CD4-positive, alpha-beta memory T cell (primary cell): ENCODE measurements at places on chromosomes 3 and 15.

- no peak for DNase-seq
Measured at GRCh38 chr15:60390871-60391501, 6.8 kb downstream of the ANXA2 start.

- DNase-seq = no peak
Measured at GRCh38 chr3:28841441-28841840, 439.4 kb upstream of the RBMS3 start.

DNA sequence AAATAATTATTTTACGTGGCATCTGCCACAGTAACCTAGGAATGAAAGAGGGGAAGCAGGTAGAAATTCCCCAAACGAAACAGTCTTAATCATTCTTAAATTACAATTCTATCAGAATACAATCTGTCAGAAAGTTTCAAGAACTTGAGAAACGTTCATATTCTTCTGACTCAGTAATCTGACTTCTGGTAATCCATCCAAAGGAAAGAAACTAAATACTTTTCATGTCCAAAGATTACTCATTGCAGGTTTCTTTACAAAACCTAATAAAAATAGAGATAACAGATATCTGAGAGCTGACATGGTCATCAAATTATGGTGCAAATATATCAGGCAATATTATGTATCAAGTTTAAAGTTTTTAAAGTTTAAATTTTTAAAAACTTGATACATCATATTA lies 109.4 kb downstream of the DLG1 start:
- no peak for DNase-seq

DNA sequence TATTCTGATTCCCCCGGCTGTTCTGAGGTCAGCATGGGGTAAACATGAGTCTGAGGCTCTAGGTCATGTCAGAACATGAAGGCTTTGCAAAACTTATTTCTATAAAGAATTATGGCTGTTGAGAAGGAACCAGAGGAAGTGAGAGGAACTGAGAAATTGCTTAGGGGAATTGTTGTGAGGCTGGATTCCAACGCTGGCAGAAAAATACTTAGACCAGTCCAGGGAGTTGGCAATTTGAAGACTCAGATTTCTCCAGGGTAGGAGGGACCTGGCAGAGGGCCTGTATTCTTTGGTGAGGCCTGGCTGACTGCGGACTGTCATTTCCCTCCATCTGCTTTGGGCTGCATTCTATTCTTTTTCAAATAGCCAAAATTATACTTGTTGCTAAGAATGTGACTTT lies 155.5 kb downstream of the PLD1 start:
- no peak for DNase-seq

DNA sequence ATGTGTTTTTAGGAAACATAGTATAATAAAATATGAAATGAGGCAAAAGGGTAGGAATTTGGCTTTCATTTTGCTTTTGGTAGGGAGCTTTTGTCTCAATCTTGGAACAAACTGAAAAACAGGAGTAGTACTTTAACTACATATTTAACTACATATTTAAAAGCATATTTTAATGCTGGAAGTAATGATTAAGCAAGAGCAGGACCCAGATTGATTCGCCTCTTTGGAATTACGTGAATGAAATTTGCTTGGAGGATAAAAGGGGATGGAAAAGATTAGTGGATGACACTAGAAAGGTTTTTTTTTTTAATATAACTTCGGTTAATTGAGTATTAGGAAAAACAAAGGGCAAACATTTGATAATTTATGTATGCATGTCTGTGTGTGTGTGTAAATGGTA lies 11.2 kb upstream of the TMEM212 start:
- no peak for DNase-seq

GRCh38 chr15:99058421-99058870 lies 46.4 kb upstream of the SYNM start:
- DNase-seq = no peak

GRCh38 chr3:194333212-194333980 lies 17.7 kb downstream of the CPN2 start:
- DNase-seq = peak; percentile 84

- DNase-seq = no peak
Measured at GRCh38 chr3:10099041-10099440, 9.0 kb downstream of the FANCD2OS start.

GRCh38 chr15:58622877-58623276 lies 126.6 kb downstream of the ADAM10 start:
- DNase-seq = no peak

GRCh38 chr3:48762816-48763215 lies 45.8 kb upstream of the IP6K2 start:
- no peak for DNase-seq

GRCh38 chr3:32937331-32937730 lies 14.1 kb upstream of the CCR4 start:
- DNase-seq = no peak

GRCh38 chr3:176740906-176741663 lies 456.2 kb downstream of the TBL1XR1 start:
- DNase-seq = no peak

DNA sequence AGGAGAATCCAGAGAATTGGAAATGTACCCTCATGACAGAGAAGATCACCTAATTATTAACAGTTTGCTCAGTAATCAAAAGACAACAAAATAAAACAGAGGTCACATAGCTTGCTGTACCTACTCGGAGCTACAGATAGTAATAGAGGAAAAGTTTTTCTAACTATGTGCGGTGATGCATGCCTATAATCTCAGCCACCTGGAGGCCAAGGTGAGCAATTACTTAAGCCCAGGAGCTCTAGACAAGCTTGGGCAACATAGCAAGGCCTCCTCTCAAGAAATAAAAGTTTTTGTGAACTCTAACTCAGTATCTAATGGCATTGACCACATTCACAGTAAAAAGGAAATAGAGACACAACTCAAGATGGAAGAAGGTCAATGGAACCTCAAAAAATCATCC lies 243.6 kb downstream of the ATP8B4 start:
- no peak for DNase-seq

- DNase-seq = no peak
Measured at GRCh38 chr15:98873441-98874218, 134.0 kb downstream of the PGPEP1L start.
